Bladder microvascular endothelial cell (primary cell): ENCODE measurements at places on chromosomes 1 and 21. TPM values are rescaled to one million over a fixed set of nuclear protein-coding genes. Genes with fewer than 3 reads are reported as not detected.

Gene HHIPL2
- total RNA-seq: not detected in 2 replicates

Gene VCAM1
- 4.5 and 84.6 TPM in 2 replicates for total RNA-seq

Gene PDPN
- total RNA-seq: 0.49 and 155 TPM in 2 replicates

Gene RGS8
- total RNA-seq: under 0.01 TPM in 1 of 2 replicates, not detected in the other

Gene PTPN7
- total RNA-seq: 0.13 and 0.49 TPM in 2 replicates

Gene MROH9
- total RNA-seq: not detected in 2 replicates

Gene ARHGAP29
- 140 and 262 TPM in 2 replicates for total RNA-seq

Gene TDRD5
- total RNA-seq: not detected in 2 replicates

Gene SPRR3
- not detected in 2 replicates for total RNA-seq

Gene RUNX3
- not detected in 2 replicates for total RNA-seq

Gene HMGCL
- 38.2 and 50.2 TPM in 2 replicates for total RNA-seq

Gene LCE1F
- not detected in 2 replicates for total RNA-seq

Gene ST6GALNAC3
- 25.1 and 46.7 TPM in 2 replicates for total RNA-seq

Gene RIPK4
- under 0.01 and 0.06 TPM in 2 replicates for total RNA-seq

Gene F13B
- not detected in 2 replicates for total RNA-seq

Gene MR1
- 1.8 and 3.2 TPM in 2 replicates for total RNA-seq

Gene NPPA
- total RNA-seq: not detected in 2 replicates

Gene ZBTB7B
- total RNA-seq: 7.6 and 11.1 TPM in 2 replicates

Gene EEIG2
- total RNA-seq: 1.1 and 1.9 TPM in 2 replicates

Gene RWDD3
- total RNA-seq: 11.5 and 13.4 TPM in 2 replicates

Gene SPATA6
- 1.6 TPM in 2 replicates for total RNA-seq

Gene SPRR1A
- total RNA-seq: not detected in 2 replicates

Gene FAAH
- 0.32 and 1.2 TPM in 2 replicates for total RNA-seq

Gene PIP5K1A
- total RNA-seq: 26.7 and 61.7 TPM in 2 replicates

Gene FLG2
- total RNA-seq: not detected in 2 replicates

Gene FHAD1
- total RNA-seq: 0.16 and 0.19 TPM in 2 replicates

Gene KIF14
- total RNA-seq: 4.5 and 7.9 TPM in 2 replicates

Gene HORMAD1
- 0.13 TPM in 1 of 2 replicates, not detected in the other for total RNA-seq

Gene TCHHL1
- not detected in 2 replicates for total RNA-seq

Gene CLCA1
- total RNA-seq: not detected in 2 replicates

Gene MMP23B
- total RNA-seq: 0.16 and 0.19 TPM in 2 replicates

Gene SPRR2B
- total RNA-seq: not detected in 2 replicates

Gene SLC1A7
- total RNA-seq: not detected in 2 replicates

Gene C8A
- total RNA-seq: not detected in 2 replicates

Gene TNFRSF4
- total RNA-seq: 2.1 and 7.7 TPM in 2 replicates

Gene SLC44A3
- 0.32 and 2.1 TPM in 2 replicates for total RNA-seq

Gene PGBD5
- 0.16 and 0.25 TPM in 2 replicates for total RNA-seq

Gene LCE3D
- total RNA-seq: not detected in 2 replicates

Gene SUSD4
- total RNA-seq: 0.13 TPM in 1 of 2 replicates, not detected in the other

Gene LENEP
- 0.76 TPM in 1 of 2 replicates, not detected in the other for total RNA-seq

Gene KRTAP12-4
- not detected in 2 replicates for total RNA-seq

Gene ADORA3
- total RNA-seq: 0.16 TPM in 1 of 2 replicates, not detected in the other

Gene CITED4
- total RNA-seq: 3.0 and 3.4 TPM in 2 replicates

Gene IKBKE
- total RNA-seq: 6.5 and 35.0 TPM in 2 replicates
